ENCODE measurements at places on chromosomes 2 and 18.

DNA sequence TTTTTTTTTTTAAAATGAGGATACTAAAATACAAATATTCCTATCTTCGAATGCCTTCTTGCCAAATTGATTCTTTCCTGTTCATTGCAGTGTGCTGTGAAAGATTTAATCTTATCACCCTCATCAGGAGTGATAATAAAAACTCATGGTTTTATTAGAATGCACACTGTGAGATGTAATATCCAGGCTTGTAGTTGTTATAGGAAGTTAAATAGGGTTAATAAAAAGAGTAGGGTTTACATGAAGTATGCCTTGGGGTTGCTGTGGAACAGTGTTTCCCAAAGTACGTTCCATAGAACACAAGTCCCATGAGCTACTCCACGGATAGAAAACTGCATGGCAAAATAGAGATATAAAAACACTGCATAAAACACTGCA is 191.9 kb downstream of the SPP2 start:
- no peak for DNase-seq

DNA sequence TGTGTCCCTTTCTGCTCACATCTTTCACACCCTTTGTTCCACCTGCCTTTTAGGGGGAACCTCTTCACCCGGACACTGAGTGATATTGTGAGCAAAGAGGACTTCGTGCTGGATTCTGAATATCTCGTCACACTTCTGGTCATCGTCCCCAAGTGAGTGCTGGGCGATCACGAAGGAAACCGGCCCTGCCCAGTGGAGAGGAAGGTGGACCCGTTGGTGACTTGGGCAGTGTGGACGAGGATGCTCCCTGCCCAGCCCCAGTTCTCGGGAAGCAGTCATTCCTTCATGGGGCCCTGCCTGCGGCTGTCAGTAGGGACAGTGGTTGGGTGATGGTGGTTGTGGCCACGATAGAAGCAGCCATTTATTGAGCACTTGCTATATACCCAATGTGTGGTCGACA is 40.8 kb downstream of the PDIA6 start:
- no peak for DNase-seq

DNA sequence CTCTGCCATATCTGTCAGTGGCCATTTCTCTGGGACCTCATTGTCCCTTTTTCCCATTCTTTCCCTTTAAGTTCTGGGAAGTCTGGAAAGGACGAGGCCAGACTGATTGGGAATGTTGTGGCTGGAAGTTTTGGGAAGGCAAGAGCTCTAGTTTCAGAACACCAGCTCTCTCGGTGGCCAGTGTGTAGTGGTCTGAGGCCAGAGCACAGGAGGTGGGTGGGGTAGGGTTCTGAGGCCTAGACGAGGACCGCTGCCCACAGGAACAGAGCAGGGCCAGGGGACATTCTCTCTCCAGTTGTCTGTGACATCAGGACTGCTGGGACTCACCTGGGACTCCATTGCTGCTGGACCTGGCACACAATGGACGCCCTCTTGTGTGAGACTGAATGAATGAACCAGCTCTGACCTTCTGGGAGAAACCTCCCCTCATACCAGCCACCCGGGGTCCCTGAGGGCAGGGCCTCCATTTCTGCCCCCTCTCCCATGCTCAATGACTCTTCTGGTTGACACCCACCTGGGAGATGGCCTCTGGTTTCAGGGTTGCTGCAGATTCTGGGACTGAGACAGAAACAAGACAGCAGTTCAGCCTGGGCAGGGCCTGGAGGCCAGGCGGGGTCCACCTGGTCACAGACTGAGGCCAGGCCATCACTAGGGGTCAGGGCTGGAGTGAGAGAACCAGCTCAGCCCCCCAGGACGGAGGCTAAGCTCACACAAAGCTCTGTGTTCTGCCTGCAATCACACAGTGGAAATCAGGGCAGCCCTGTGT is 8.4 kb upstream of the NPPC start:
- DNase-seq: no peak

DNA sequence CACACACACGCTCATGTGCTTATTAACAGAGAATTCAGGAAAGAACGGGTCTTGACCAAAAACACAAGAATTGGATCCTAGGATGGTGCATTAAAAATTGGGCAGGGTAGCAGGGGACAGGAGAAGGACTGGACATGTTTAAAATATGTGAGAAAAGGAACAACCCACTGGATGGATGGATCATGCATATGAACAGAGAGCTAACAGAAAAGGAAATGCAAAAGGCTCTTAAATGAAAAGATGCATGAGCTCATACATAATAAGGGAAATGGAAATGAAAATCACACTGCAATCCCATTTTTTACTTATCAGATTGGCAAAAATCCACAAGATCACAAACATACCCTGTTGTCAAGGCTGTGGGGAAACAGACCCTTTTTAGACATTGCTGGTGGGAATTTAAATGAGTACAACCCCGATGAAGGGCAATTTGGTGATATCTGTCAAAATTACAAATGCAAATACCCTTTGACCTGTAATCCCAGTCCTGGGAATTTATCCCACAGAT is 440.6 kb upstream of the SLC14A2 start:
- no peak for DNase-seq

GRCh38 chr2:198337368-198337767 is 533.0 kb downstream of the PLCL1 start:
- no peak for DNase-seq

DNA sequence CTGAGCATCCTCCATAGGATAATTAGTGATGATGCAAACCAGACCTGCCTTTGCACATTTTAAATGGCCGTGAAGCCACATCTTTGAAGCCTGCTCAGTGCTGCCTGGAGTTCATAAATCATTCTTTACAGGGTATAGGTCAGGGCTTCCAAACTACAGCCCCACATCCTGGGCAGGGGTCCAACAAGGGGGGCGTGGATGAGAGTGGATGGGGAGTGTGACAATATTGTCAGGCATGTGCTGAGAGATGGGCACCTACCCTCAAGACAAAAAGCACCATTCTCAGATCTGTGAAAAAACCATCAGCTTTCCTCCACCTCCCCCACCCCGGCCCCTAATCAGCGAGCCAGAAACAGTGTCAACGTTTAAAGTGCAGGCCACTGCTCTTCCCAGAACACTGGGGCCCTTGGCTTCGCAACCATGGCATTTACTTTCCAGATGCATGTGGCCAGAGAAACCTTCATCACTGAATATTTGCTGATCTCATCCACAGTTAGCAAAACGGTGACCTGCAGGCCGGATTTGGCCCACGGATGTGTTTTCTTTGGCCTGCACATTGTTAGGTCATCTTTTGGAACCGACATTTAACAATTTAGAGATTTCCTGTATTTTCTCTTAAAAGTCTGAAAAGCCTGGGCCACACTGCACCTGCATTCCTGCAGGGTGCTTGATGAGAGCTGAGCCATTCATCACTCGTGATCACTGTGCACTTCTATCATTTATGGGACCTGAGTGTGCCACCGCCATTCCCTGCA is 130.7 kb downstream of the ANKRD44 start:
- no peak for DNase-seq

DNA sequence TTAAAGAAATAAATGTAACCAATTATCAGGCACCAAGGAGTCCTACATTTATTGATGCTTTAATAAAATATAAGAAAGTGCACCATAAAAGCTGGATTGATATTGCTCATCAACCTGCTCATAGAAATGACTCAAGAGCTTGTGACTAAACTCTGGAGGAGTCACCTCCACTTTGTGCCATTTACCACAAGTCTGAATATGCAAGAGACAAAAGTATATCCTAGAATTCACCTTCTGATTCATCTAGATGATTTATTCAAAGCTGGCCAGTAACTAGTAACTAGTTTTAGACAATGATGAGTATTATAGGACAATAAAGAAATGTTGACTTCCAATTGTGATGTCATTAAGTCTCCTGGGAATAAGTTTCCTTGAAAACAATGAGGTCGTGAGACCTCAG is 146.0 kb upstream of the SOX11 start:
- no peak for DNase-seq

DNA sequence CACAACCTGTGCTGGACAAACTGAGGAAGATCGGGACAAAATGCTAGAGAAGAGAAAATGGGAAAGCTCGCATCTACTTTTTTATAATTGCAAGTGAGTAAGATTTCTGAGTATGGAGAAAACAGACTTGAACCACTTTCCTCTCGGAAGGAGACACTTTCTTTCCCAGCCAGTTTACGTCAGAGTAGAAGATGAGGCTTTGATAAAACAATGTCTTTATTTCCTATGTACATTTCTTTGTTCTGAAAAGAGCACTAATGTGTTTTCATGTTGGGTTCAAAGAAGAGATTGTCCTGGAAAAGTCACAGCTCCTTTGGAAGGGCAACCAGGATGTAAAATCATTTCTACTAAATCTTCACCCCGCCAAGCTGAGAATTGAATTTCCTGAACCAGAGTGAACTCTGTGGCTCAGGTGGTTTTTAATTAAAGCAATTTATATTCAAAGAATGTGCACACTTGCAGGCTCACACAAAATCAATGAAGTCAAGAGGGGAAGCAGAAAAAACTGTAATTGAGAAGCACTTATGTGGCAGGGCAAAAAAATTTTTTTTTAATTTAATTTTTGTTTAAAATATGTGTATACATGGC is 23.4 kb upstream of the ITGA6 start:
- DNase-seq: no peak

- DNase-seq: no peak
Observed at GRCh38 chr2:205665791-205666190, 16.5 kb upstream of the NRP2 start.

DNA sequence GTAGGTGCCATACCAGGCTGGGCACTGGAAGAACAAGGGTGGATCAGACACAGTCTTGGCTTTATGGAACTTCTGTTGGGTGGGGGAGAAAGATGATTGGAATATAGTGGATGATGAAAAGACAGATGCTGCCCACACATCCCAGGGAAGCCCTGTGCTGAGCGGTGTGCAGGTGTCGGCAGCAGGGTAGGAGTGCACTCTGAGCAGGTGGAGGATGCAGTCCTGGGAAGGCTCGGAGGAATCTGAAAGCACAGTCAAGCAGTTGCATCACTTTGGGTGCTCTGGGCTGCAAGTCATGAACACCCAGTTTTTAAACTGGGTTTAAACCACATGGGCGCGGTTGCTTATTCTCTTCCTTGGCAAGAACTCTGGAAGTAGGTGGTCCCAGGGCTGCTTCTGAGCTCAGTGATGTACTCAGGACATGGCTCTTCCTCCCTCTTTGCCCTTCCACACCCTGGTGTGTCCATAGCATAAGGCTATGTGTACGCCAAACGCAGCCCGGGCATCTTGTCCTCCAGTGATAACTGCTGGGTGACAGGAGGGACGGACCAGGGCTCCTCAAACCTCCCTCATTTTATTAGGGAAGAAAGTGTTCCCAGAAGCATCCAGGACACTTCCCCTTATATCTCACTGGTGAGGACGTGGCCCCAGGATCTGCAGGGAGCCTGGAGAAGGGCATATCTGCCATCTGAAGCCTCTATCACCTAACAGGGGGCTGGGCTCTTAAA is 84.0 kb downstream of the SH3RF3 start:
- no peak for DNase-seq

DNA sequence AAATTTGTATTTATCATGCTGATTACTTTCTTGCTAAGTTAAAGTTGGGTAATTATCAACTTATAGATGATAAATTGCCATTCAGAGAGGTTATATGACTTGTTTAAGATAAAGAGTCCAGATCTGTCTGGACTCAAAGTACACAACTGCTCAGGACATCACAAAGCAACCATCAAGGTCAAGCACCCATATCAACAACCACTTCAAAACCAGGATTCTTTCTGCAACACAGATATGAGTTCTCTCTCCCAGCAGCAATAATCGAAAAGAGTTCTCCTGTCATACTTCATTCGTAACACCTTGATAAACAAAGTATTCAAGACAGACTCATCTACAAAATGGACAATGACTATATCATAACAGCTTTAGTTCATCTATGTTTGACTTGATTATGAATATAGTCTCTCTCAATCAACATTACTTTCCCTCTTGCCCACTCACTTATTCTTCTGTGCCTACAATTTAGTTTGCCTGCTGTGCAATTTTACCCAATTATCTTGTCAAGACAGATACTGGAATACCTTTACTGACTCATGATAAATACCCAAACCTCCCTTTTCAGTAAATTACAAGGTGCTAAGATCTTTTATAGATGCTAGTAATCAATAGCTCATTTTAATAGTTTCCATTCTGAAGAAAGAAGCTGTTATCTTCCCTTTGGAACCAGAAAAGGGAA is 281.8 kb downstream of the NBAS start:
- DNase-seq: no peak

Data from right renal pelvis (tissue), 4 donors.